ENCODE measurements at places on chromosomes 1 and 21.

DNA sequence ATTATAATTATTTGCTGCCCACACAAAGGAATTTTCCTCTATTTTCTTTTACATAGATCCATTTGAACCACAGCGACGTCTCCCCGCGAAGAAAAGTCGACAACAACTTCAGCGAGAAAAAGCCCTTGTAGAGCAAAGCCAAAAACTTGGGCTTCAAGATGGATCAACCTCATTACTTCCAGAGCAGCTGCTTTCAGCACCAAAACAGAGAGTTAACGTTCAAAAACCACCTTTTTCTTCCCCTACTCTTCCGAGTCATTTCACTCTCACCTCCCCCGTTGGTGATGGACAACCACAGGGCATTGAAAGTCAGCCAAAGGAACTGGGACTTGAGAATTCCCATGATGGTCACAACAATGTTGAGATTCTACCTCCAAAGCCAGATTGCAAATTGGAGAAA, 7.2 kb downstream of the GORAB start:
- DNase-seq, result no peak

DNA sequence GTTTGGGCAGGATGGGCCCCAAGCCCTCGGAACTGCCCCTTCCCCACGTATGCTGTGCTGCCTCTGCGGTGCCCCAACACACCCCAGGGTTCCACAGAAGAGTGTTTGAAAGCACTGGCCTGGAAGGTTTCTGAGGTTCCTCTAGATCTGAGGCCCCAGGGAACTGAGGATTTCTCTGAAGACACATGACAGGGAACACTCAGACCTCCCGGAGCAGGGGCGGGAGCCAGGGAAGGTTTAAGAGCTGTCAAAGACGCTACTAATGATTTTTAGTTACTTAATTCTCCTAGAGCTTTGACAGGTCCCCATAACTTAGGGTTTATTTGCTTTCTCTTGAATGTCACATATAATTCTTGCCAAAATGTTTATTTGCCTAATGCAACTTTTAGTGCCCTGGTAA, 212.3 kb upstream of the GRIK3 start:
- no peak for DNase-seq

DNA sequence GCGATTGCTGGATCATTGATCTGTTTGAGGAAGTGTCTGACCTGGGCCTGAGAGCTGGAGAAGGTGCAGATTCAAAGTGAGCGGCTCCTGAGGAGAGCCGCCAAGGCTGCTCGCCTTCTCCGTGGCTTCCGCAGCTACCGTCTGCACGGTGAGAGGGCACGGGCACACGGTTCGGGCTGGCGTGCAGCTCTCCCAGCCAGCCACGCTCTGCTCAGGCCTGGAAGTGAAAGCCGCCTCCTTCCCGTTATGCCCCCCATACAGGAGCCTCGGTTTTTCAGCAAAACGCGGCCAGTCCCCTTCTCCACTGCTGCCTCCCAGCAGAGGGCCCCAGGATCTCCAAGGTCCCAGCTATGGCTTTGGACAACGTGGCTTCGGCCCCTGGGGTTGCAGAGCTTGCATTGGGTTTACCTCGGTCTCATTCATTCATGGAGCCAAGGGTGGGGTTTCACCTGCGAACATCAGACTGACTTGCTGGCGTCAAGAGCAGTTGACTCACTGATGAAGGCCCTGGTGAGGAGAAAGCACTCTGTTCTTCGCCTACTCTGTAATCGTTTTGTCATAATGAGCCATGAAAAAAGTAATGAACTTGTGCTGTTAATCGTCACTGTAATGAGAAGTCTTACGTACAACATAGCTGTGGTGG, 24.4 kb upstream of the PDXK start:
- DNase-seq, result no peak

GRCh38 chr21:15009837-15010363, 54.9 kb downstream of the NRIP1 start:
- no peak for DNase-seq

- no peak for DNase-seq
Measured at GRCh38 chr1:77678660-77679610, 3.5 kb downstream of the ZZZ3 start.

- DNase-seq, result no peak
Measured at GRCh38 chr1:84919461-84919970, 26.5 kb upstream of the LPAR3 start.

DNA sequence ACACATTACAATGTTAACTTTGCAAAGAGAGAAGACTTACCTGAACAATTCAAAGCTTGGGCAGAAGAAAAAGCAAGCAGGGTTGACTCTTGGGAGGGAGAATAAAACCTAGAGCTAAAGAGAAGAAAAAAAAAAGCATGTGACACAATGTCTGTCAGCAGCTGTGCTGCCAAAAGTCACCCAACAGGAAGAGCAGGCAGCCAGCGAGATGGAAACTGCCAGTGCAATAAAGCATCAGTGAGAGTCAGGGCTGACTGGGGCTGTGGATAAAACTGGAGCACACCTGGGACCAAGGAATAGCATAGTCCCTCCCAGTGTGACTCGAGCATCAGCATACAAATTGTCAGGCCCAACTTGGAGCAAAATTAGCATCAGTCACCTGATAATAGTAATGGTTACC, 65.0 kb upstream of the SLC22A15 start:
- DNase-seq, result no peak

All from stimulated activated CD4-positive, alpha-beta T cell treated with anti-CD3 and anti-CD28 coated beads, Interleukin-1b, Interleukin-23, amount 100 ng/mL, for 1 hour (primary cell).